ENCODE measurements at places on chromosomes 5 and 9.

DNA sequence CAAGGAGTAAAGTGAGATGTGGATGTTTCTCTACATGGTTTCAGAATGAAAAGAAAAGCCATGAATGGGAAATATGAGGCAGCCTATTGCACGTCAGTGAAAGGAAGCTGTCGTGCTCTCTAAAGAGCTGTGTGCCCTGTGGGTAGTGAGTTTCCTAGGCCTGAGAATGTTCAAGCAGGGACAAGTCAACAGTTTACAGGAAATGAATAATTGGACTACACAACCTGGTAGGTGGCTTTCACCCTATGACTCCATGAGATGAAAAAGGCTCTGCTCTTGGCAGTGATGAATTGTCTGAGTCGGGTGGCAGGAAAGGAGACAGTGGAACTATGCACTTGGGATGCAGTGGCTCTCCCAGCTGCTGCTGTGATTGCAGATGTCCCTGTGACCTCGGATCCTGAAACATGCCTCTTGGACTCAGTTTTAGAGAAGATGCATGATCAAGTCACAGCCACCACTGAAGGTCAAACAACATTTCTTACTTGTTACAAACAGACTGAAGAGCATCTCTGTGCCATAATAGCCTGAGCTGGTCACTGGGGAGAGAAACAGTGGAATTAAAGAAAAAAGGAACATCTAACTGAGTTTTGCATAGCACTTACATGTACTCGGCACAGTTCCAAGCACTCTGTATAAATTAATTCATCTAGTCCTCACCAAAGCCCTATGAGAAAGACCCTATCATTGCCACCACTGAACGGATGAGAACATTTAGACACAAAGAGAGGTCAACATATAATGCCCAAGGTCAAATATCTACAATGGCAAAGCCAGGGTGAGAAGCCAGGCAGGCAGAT is 293.7 kb downstream of the SPOCK1 start:
- no peak for DNase-seq

DNA sequence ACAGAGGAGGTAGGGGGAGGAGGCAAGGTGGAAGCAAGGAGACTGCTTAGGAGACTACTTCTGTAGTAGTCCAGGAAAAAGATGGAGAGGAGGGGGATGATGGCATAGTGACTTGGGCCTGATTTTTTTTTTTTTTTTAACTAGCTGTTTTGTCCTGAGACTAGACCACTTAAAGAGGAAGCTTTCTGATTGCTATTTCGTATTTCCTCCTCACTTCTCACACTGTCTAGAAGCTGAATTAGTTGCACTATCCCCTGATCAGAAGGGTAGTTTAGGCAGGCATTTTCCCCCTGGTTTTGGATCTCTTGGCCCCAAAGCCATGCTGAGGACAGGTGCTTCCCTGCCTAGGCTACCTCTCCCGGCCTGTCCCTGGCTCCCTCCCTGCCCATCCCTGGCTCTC is 14.9 kb downstream of the LARP1 start:
- no peak for DNase-seq

DNA sequence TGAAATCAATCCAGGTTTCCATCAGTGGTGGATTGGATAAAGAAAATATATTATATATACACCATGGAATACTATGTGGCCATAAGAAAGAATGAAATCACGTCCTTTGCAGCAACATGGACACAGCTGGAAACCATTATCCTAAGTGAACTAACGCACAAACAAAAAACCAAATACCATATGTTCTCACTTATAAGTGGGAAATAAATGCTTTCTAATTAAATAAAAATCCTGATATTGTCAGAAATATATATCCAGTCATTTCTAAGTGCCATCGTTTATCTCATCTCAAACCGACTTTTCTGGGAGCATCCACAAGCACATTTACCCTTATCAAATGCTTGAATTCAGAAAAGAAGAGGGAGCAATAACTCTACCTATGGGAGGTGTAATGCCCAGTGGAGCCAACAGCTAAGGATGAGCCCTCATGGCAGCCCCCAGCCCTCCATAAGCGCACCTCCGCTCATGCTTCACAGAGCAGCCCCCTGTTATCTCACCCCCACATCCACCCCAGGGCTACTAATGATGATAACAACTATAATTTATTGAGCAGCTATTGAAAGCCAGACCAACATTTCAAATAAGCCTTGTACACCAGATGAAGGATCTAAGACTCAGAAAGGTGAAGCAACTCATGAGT is 101.7 kb upstream of the SPOCK1 start:
- DNase-seq = no peak

DNA sequence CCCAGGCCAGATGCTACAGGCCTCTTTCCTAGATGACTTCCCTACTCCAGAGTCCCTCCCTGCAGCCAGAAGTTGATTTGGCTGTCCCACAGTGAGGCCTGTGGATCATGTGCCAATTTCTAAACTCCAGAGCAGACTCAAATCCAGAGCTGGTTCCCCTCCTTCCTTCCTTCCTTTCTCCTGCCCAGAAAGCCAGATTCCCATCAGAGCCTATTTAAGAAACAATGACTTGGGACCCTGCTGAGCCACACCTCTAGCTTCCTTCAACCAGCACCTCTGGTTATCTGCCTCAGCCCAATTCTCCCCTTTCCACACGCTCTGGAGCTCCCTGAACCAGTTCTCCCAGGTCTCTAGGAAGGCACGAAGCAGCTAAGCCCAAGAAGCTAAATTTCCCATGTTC is 7.2 kb downstream of the FAM219A start:
- no peak for DNase-seq

DNA sequence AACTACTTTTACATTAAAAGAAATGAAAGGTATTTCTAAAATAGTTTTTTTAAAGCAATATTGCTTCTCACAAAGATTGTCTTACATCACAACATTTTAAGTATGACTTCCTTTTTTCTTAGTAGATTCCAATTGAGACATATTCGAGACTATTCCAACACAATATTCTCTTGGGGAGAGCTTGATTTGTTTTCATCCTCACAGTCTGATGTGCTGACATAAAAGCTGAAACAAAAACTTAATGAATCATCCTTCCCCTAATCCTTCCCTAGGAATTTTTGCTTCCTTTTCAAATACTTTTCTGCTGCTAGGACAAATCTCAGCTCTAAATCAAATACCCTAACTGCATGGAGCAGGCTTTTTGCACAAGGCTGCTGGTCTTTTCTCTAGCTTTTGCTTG is 245.8 kb upstream of the MAP3K1 start:
- no peak for DNase-seq

- DNase-seq = peak; percentile 64
Measured at GRCh38 chr9:134689321-134690181, 47.9 kb downstream of the COL5A1 start.

- no peak for DNase-seq
Measured at GRCh38 chr9:83521411-83521810, 16.8 kb downstream of the FRMD3 start.

DNA sequence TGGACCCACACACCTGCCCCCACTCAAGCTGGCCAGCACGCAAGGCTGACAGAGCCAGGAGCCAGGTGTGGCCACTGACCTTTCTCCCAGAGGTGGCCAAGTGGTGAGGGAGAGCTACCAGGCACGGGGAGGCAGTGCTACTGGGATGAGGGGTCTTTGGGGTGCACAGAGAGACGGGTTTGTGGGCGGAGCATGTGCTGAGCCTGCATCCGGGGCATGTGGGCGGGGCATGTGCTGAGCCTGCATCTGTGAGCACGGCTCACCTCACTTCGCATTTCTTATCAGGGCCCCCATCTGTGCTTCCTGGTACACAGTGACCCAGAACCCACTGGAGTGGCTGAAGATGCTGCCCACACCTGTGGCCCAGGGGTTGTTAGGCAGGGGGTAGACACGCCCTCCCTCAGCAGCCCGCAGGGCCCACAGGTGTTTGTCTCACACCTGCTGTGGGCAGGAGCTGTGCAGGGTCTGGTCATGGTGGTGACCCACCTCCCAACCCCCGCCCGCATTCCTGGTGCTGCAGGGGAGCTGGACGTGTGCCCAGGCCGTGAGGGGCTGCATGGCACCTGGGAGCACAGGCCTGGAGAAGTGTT is 21.5 kb downstream of the CCDC187 start:
- no peak for DNase-seq

DNA sequence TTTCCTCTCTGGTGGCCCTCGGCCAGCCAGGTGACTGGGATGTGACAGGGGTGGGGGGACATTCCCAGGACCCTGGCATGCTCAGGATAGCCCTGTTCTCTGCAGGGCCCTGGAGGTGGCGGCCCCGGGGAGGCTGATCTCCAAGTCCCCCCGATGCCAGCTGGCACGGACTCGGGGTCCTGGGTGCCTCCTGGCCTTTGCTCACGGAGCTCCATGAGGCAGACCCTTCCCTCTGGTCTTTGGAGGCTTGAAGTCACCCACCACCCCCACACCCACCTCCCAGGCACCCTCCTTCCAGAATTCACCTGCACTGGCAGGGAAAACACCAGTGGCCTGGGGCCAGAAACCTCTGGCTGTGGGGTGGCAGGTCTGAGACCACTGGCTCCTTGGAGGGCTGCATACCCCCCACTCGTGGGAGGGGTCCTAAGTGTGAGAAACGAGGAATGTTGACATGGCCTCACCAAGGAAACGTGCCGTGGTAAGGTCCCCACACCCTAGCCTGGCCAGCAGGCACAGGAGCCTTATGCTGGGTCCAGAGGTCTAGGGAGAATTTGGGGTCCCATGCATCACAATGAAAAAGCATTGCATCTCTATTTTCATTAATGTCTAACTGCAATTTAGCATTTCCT is 130.8 kb upstream of the FAM120A start:
- no peak for DNase-seq

DNA sequence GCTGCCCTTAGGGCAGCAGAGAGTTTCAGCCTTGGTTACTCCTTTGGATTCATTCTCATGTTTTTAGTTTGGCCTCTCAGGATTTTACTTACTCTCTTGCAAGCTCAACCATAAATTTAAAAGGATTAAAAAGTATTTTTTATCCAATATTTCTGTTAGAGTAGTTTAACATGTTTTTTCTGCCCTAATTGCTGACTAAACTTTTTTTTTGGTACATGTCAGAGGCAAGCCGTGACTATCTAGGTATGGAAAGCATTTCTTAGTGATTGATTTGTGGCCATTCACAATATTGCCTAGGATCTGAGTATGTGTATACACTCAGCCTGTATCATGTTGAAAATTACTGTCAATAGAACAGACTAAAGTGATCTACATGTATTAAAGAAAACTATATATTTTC is 92.1 kb downstream of the MELK start:
- DNase-seq = no peak

DNA sequence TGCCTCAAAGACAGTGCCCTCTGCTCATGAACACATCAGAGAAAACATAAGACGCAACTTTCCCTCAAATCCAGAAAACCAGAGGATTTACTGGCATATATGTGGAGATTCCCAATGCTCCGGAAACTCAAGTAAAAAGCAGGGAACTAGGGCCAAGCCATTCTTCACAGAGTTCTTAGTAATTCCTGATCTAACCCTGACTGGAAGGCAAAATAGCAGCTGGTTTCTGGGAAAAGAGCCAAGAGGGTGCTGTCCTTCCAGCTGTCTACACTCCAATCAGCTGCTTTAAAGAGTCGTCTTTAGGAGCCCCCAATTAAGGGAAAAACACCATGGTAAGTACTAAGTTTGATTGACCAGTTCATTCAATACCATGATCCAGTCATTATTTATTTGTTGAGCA is 49.6 kb downstream of the GNA14 start:
- peak; percentile 13 for DNase-seq

GRCh38 chr5:170722316-170722715 is 61.2 kb upstream of the GABRP start:
- DNase-seq = no peak

- DNase-seq = no peak
Measured at GRCh38 chr9:75063556-75064305, 24.2 kb downstream of the NMRK1 start.

- no peak for DNase-seq
Measured at GRCh38 chr9:79603222-79603920, 31.6 kb downstream of the TLE4 start.

DNA sequence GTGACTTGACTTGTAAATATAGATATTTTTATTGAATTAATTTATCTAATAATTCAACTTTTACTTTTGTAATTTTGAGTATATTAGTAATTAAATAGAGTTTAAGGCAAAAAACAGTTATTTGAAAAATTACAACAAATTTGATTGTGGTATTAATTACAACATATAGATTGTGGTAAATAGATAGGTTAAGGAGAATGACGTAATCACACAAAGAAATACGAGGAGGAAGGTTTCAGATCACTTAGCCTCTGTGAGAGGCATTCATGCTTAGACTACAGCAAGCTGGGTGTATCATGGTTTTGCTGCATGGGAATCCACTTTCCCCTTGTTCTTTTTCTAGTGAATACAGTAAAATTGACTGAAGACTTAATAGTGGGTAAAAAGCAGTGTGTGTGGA is 878.4 kb upstream of the EDIL3 start:
- DNase-seq = no peak

GRCh38 chr9:87065981-87066380 is 118.7 kb upstream of the GAS1 start:
- no peak for DNase-seq

DNA sequence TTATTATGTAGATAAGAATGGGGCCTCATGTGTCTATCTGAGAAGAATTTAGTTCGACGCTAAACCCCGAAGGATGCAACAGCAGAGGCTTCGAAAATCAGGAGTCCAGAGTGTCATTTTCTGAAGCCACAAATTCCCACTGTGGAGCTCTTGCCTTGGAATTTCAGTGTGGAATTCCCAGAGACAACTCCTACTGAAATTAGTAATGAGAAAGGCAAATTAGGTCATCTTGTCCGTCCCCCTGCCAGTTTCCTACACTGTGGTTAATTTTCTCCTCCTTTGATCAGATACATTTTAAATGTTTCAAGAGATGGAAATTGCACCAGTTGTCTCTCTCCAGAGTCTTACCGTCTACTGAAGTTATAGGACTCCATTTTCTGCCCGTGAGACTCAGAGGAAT is 633.6 kb downstream of the BNC2 start:
- no peak for DNase-seq

DNA sequence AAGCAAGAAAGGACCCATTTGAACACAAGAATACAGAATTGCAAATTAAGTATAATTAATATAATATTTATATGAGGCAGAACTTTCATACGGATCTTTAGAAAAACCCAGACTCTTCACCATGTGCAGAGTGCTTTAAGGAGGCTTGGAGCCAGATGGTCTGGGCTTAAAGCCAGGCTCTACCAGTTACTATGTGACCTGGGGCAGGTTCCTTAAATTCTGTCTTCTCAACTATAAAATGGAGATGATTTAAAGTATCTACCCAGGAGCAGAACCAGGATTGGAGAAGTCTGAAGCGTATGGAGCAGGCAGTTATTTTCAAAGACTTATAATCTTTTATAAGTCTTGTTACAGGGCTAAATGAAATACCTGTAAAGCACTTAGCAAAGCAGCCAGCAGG is 202.1 kb downstream of the TSSK1B start:
- DNase-seq = peak; percentile 23

GRCh38 chr9:79661279-79661678 is 89.5 kb downstream of the TLE4 start:
- no peak for DNase-seq

DNA sequence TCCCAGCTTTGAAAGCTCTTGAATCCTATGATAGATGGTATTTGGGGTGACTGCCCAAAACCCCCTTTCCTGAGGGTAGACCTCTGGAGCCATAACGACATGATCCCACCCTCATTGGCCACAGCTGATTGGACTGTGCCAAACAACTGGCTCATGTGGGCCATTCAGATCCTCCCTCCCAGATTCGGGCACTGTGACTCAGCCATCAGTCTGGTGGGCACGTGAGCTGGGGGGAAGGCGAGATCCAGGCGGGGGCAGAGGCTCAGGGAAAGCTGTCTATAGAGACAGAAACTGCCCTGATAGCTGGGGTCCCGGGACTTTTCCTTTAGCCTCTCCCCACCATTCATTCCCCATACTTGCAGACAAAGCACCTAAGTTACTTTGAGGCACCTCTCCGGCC is 15.1 kb upstream of the NCS1 start:
- DNase-seq = no peak

GRCh38 chr9:14932641-14933040 is 22.4 kb upstream of the FREM1 start:
- no peak for DNase-seq

Data from Ammon's horn (tissue), 1 donor.